ENCODE measurements at places on chromosomes 13 and 19. TPM values are rescaled to one million over a fixed set of nuclear protein-coding genes. Genes with fewer than 3 reads are reported as not detected.
A peak's percentile ranks its signal among the peaks of the same experiment; 100 is the strongest.

WDR62 gene
- 0.84 TPM for total RNA-seq

ACER1 gene
- total RNA-seq: not detected

CEACAM16 gene
- total RNA-seq: 0.45 TPM

IGSF23 gene
- total RNA-seq: not detected

EPSTI1 gene
- total RNA-seq: 24.2 TPM

KCNN4 gene
- total RNA-seq: 45.6 TPM

DMAC2 gene
- 43.6 TPM for total RNA-seq

SIGLEC8 gene
- 1.9 TPM for total RNA-seq

KCNN1 gene
- total RNA-seq: 0.14 TPM

CEACAM8 gene
- total RNA-seq: 0.89 TPM

ELSPBP1 gene
- not detected for total RNA-seq

CFAP97D2 gene
- not detected for total RNA-seq

ZNF71 gene
- total RNA-seq: 3.8 TPM

GTPBP3 gene
- total RNA-seq: 17.8 TPM

AKT2 gene
- total RNA-seq: 97.3 TPM

TMEM150B gene
- total RNA-seq: 54.6 TPM

GRCh38 chr13:94710881-94711560 is 1.3 kb downstream of the SOX21 start:
- DNase-seq: no peak

DNA sequence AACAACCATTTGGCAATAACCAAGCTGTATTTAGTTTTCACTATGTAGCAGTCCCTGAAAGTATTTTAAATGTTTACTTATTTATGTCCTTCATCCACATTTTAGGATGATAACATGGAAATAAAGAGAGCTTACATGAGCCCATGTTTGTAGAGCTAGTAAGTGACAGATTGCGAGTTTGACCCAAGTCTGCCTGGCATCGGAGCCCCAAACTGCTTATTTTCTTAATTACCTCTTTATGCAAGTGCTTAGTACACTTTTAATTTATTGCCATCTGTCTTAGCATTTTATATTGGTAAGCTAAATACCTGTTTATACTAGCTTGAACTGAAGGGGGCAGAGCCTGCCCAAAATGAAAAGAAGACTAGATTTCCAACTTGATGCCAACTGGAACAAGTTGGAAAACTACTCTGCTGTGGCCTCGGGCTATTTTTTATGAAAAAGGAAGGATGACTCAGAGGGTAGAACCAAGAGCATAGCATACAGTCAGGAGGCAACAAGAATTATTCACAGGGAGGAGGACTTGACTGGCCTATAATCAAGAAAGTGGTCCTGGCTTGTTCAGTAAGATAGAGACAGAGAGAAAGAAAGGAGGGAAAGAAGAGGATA is 150.2 kb downstream of the NDFIP2 start:
- DNase-seq: no peak

DNA sequence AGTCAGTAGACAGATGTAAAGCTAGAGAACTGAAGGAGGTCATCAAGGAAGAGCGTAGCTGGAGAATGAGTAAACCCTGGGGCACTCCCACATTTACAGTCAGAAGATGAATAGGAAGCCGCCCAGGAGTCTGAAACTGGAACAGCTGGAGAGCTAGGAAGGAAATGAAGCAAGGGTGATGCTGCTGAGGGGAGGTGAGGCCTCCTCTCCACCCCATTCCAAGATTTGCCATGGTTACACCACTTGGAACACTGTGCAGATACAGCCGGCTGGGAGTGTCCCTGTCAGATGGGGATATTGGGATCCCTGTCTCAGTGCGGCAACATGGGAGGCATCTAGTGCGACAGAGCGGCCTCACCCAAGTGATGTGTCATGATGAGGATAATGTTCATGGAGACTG is 51.8 kb upstream of the GPI start:
- DNase-seq: peak; percentile 66

DNA sequence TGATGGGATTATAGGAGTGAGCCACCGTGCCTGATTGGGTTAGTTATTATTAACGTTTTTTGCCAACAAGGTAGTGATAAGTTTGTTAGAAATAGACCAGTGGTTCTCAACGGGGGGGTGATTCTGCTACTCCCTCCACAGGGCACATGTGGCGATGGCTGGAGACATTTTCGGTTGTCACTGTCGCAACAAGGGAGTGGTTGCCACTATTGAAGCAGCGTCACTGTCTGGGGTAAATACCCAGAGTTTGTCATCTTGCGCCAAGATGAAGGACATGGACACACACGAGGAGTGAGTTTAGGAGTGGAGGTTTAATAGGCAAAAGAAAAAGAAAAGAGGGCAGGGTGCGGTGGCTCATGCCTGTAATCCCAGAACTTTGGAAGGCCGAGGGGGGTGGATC is 18.9 kb downstream of the ADGRE3 start:
- no peak for DNase-seq

- no peak for DNase-seq
Observed at GRCh38 chr13:35984776-35985453, 146.3 kb downstream of the DCLK1 start.

- DNase-seq: no peak
Observed at GRCh38 chr19:42088471-42089190, 12.7 kb downstream of the ZNF574 start.

GRCh38 chr19:42111811-42112210 is 20.4 kb downstream of the POU2F2 start:
- DNase-seq: no peak

- no peak for DNase-seq
Observed at GRCh38 chr13:23592596-23592995, 22.4 kb downstream of the TNFRSF19 start.

GRCh38 chr13:97329331-97329730 is 104.6 kb upstream of the RAP2A start:
- DNase-seq: no peak

DNA sequence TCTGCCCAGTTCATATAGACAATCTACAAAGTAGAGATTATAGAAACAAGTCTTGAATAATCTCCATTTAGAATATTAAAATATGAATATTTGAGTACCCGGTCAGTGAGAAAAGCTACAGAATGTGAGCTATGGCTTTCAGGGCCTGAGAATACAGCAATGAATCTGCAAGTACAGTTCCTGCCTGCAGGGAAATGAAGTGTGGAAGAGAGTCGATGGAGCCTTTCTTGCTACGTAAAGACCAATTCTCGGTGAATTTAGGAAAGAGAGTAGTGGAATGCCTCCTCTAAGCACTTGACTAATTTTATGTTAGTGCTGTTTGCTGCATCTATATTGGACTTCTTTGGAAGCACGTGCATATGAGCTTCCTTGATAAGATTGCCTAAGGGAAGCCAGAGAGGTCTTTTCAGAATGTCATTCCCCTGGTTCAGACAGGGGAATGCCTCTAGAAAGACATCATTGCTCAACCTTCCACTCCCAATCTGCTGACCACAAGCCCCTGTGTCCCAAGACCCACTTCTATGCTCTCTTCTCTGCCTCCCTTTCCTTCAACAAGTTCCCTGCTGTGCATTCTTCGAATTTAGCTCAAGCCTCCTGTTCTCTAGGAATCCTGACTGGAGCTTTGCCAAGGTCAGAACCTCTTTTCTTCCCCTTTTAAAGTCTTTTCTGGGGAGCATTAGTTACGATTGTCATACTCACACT is 41.9 kb downstream of the GPC6 start:
- no peak for DNase-seq

GRCh38 chr13:96743296-96744089 is 250.8 kb downstream of the OXGR1 start:
- DNase-seq: no peak

DNA sequence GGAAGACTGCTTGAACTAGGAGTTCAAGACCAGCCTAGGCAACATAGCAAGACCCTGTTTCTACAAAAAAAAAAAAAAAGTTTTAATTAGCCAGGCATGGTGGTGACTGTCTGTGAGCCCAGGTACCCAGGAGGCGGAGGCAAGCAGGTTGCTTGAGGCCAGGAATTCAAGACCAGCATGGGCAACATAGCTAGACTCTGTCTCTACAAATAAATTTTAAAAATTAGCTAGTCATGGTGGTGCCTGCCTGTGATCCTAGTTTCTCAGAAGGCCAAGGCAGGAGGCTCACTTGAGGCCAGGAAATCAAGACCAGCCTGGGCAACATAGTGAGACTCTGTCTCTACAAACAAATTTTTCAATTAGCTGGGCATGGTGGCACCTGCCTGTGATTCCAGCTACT is 6.1 kb downstream of the INSR start:
- no peak for DNase-seq

- no peak for DNase-seq
Observed at GRCh38 chr19:52943884-52944643, 18.6 kb downstream of the ZNF816 start.

- no peak for DNase-seq
Observed at GRCh38 chr19:41612483-41612882, 14.4 kb downstream of the CEACAM4 start.

GRCh38 chr13:23081220-23081619 is 99.6 kb upstream of the SGCG start:
- DNase-seq: no peak

GRCh38 chr19:43454031-43454430 is 11.4 kb downstream of the LYPD3 start:
- no peak for DNase-seq

GRCh38 chr13:29907670-29908069 is 57.3 kb upstream of the UBL3 start:
- no peak for DNase-seq

GRCh38 chr19:30780032-30780431 is 407.8 kb downstream of the ZNF536 start:
- no peak for DNase-seq

DNA sequence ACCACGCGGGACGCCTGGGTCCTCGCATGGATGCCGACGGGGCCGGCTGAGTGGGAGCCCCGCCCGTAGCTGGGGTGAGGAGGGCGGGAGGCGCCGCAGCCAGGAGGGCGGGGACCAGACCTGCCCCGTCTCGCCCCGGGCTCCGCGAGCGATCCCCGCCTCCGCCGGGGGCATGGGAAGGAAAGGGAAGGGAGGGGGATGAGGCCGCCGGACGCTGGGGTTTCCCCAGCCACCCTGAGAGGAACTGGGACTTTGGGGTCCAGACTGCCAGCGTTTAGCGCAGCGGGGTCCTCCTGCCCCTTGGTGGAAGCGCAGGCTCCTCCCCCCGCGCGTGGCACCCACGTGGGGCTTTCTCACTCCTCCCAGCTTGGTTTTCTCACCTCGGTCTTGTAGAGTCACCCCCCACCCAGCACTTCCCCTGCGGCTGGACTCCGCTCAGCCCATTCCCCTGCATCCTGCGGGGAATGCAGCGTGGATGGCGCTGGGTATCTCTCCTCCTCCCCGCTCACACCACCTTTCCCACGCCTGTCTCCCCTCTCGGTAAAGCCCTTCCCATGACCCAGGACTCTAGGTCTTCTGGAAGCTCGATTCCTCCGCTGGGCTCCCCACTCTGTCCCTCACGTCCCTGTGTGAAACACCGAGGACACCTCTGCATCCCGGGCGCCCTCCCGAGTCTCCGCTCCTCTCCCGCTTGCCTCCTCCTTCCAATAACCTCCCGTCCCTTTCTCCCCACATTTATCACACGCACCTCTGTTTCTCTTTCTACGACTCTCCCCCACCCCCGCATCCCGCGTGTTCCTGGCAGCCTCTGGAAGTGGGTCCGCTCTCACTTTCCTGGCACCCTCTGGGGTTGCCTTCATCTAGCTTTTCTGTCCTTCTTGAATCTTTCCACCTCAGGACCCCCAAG is 2.1 kb downstream of the TGFB1 start:
- peak; percentile 65 for DNase-seq

GRCh38 chr13:75621147-75621546 is 15.0 kb upstream of the LMO7 start:
- no peak for DNase-seq

GRCh38 chr13:41085961-41086585 is 24.8 kb downstream of the WBP4 start:
- DNase-seq: no peak

DNA sequence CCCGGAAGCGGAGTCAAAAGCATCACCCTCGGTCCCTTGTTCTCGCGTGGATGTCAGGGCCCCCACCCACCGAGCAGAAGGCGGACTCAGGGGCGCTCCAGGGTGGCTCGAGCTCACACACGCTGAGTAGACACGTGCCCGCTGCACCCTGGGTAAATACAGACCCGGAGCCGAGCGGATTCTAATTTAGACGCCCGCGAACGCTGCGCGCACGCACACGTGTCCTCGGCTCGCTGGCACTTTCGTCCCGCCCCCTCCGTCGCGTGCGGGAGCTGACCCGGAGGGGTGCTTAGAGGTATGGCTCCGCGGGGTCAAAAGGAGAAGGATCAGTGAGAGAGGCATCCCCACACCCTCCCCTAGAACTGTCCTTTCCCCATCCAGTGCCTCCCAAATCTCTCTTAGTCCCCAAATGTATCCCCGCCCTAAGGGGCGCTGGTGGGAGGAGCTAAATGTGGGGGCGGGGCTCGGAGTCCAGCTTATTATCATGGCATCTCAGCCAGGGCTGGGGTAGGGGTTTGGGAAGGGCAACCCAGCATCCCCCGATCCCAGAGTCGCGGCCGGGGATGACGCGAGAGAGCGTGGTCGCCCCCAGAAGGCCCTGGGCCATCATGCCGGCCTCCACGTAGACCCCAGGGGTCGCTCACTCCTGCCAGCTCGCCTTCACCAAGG is 451 bp upstream of the ICAM5 start:
- DNase-seq: peak; percentile 31

- DNase-seq: no peak
Observed at GRCh38 chr13:40597735-40598365, 68.6 kb downstream of the FOXO1 start.

GRCh38 chr13:30576528-30576927 is 41.2 kb upstream of the USPL1 start:
- no peak for DNase-seq

DNA sequence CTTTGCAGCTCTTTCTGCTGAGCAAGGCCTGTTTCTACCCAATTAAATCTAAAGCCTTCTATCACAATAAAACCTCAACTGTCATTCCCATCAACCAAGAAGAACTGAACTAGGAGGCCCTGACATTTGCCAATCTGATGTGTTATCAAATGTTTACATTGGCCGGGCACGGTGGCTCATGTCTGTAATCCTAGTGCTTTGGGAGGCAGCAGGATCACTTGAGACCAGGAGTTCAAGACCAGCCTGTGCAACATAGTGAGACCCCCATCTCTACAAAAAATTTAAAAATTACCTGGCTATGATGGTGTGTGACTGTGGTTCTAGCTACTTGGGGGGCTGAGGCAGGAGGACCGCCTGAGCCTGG is 2.8 kb upstream of the FBXO17 start:
- DNase-seq: no peak

DNA sequence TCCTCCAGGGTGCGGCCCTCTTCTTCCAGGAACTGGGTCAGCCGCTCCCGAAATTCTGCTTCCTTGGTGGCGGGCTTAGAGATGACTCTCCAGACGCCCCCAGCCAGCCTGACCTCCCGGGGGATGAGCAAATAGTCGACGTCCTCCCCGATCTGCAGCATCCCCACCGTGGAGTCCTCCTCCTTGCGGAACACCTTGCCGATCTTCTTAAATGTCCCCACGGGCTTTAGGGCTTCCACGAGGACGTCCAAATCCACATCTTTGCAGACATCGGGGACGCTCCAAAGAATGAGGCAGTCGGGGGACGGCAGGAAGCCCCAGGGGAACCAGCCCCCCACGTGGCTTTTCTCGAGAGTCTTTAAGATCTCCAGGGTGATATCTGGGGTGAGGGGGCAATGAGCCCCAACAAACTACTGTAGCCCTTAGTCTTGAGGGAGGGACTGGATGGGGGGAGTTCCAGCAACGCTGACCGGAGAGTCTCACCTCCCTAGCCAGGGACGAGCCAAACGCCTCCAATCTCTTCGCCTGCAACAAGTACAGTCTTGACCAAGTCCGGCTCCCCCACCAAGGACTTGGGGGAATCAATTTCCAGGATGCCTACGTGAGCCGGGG is 608 bp downstream of the CCDC8 start:
- no peak for DNase-seq

Measured in left colon (tissue), 2 donors.